ENCODE measurements at places on chromosomes 7 and 10.

- DNase-seq, result no peak
Observed at GRCh38 chr10:61701706-61702105, 39.0 kb downstream of the CABCOCO1 start.

DNA sequence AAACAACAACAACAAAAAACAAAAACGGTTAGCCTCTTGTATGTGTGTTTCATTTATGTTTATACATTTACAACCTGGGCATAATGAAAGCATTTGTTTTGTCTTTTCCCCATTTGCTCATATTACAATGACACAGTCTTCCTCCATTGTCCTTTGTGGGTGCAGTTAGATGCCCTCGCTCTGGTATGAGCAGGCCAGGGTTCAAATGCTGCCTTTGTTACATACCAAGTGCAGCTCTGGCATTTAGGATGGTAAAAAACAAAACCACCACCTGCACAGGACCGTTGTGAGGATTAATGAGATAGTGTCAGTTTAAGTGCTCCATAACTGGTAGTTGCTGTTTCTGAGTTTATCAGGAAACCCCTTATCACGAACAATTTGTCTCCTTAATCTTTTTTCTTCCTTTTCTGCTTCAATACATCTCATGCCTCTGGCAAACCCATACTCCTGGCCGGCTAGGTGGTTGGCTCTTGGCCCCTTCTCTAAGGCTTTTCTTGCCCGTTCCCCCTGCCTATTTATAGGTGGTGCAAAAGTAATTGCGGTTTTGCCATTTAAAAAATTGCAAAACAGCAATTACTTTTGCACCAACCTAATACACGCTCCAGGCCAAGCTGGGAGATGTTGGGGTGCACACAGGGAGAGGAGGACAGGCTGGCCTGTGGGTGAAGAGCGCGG is 18.6 kb upstream of the TMEM225B start:
- DNase-seq, result no peak

DNA sequence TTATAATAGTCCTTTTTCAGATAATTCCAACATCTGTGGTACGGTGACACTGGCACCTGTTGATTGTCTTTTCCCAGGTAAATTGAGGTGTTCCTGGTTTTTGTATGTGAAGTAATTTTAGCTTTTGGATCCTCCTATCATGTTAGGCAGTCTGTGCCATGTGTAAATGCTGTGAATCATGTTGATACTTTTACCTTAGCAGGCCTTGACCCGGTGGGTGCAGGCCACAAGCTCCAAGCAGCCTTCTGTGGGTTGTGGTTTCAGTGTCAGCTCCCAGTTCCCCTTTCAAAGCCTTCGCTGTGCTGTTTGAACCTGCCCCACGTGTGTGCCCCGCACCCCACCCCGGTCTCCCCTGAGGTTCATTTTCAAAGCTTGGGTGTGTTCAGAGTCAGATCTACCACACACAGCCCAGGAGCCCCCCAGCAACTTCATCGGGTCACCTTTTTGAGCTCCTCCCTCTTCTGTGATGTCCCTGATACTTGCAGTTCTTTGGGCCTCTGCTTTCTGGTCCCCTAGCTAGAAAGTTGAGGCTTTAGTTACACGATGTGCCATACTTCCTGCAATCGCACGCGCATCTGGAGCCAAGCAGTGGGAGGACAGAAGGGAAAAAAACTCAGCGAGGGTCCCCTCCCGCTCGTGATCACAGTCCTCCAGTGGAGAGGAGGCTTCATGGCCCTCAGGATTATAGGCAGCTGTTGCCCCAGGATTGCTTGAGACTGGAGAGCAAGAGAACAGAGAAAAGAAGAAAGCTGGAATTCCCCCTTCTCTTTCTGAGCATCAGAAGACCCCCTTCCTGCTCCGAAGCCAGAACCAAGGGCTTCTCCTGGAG is 8.7 kb upstream of the BHLHA15 start:
- DNase-seq, result no peak

- DNase-seq, result no peak
Observed at GRCh38 chr10:119776536-119776935, 50.7 kb downstream of the INPP5F start.

DNA sequence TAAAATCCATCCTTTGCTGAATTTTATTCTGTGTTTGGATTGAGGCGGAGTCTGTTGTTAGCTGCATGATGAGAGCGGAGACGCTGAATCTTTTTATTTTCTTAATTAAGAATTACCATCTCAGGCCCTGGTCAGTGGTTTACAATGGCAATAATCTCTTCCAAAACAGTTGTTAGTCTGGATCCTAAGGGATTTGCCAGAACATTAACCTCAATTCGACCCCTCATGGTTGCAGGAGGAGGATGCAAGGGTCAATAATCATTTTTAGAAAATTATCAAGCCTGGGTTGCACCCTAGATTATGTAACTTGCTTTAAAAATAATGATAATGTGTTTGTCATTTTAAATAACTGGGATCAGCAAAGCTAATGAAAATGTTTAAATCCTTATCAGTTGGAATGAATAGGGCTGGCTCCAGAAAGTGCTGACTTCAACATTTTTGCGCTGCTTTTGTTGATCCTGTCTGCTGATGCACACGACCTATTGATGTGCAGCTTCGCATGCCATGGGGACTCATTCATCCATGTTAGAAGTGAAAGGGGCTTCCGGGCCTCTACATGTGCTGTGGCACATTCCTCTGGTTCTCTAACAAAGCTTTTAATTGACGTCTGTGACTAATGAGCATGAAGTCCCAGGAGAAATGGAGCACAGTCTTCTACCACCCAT is 80.7 kb upstream of the KIAA1217 start:
- no peak for DNase-seq

DNA sequence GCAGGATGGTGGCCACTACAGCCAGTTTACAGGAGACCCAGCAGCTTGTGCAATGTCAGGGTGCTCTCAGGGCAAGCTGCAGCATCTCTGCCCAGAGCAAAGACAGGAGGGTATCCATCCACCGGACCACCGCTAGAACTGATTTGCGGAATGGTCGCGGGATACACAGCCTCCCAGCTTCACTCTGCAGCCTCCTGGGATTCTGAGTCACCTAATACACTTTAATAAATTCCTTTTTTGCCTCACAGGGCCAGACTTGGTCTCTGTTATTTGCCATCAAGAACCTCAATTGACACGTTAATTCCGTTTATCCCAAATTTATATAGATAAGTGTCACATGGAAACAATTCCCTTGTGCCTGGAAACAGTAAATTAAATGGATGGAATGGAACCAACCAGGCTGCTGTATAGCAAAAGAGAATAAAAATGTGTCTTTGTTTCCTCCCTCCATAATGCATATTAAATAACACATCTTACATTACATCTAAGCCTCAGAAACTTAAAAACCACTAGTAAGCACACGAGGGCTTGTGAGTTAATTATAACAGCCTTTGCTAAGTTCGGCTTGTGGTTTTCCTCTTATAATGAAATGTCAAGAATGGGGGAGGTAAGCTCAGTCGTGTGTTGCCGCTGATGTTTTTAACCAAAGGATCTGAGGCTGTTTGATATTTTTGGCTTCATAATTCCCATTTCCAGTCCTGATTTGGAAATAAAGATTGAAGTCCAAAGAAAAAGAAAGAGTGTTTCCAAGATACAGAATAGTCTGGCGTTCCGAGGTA is 52.1 kb downstream of the ADRB1 start:
- no peak for DNase-seq

- no peak for DNase-seq
Observed at GRCh38 chr7:49714182-49714581, 59.3 kb upstream of the VWC2 start.

- DNase-seq, result no peak
Observed at GRCh38 chr7:100966542-100967291, 2.6 kb upstream of the MUC12 start.

DNA sequence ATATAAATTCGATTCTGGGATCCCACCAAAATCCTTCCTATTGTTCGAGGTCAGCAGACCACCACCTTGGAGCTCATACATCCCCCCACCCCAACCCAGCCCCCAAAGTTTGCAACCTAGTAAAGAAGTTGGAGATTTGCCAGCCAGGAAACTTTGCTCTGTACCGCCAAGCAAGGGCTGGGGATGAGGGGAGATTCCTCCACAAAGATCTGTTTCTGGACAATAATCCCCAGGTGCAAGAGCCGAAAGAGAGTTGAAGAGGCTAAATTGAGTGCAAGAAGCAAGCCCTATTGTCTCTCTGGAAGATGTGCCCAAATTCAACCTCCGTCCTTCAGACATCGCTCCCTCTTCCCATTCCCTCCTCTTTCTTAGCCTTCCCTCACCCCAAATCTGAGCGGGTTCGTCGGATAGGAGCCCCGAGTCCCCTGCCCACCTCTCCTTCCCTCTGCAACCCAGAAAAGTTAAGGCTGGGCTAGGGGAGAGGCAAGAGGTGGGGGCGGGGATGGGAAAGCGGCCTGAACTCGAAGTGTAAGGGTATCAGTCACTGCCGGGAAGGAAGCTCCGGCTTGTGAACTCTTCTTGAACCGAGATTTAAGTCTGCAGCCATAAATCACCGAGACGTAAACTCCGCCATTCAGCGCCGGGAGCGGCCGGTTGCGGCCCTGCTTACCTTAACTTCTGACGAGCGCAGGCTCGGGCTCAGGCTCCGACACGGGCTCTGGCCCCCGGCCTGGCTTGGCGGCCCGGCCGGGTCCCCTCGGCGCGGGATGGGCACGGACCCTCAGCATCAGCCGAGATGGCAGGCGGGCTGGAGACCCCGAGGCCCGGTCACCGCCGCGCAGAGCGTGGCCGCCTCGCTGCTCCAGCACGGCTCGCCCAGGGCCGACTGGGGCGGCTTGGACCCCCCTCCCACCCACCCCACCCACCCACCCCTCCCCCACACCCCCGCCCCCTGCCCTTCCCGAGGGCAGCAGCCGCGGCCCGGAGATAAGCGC is 10.8 kb upstream of the HOXA2 start:
- DNase-seq, result peak; percentile 71

- DNase-seq, result no peak
Observed at GRCh38 chr10:79249186-79250121, 97.8 kb upstream of the PPIF start.

- no peak for DNase-seq
Observed at GRCh38 chr7:20783700-20784387, 2.8 kb downstream of the SP8 start.

DNA sequence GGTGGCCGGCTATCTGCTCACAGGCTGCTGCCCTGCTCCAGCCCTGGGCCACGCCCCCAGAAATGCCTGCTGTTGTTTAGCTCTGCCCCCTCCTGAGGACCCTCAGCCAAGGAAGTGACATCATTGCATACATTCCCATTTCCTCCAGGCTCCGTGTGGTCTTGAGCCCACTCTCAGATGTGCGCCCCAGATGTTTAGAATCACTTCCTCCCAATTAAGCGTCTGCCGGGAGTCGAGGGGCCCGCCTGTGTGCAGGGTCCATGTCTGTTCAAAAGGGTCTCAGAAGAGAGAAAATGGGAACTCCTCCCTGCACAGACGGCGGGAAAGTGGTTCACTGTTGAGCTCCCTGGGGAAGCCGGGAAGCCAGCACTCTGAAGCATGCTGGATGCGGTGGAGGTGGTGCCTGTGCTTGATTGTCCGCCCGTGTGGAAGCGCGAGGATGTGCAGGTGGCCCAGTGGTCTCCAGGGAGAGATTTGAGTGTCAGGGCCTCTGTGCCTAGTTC is 116.9 kb upstream of the PPIF start:
- no peak for DNase-seq

GRCh38 chr10:125116652-125117310 is 43.6 kb downstream of the CTBP2 start:
- DNase-seq, result no peak

- DNase-seq, result no peak
Observed at GRCh38 chr10:121928528-121928884, 675 bp upstream of the ATE1 start.

DNA sequence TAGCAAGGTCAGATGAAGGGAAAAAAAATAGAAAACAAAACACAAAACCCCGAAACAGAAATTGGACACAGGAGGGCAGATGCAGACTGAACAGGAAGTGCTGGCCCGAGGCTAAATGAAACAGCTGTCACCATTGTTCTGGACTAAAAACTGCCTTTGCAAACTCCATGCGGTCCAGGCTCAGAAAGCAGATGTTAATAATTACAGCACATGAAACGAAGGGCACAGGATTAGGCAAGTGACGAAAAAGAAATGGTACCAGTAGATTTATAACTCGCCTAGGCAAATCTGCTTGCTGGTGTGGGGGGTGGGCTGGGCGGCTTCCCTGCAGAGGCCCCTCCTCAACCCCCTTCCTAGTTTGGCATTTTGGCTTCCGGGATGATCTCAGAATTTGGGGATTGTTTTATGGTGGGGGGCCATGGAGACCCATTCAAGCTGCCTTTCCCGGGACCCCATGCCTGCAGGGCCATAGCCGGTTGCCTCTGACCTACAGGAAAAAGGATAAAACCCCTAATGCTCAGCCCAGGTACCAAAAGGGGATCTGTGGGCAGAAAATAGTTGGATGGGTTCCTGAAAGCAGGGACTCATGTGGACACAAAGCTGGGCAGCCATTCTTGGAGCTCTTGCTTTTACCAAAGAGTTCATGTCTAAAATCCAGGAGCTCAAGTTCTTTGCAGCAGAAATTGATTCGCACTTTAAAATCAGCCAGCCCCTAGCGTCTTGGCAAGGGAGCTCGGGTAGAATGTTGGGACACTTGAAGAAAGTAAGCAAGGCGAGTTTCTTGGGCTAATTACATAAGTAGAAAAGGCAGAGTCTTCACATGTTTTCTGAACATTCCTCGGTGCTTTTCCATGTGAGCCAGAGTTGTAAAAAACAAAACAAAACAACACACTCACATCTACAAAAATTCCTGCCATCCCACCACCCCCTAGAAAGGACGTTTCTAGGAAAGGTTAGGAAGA is 39.0 kb upstream of the EMX2 start:
- no peak for DNase-seq

- no peak for DNase-seq
Observed at GRCh38 chr10:106224676-106225075, 939.8 kb downstream of the SORCS1 start.

DNA sequence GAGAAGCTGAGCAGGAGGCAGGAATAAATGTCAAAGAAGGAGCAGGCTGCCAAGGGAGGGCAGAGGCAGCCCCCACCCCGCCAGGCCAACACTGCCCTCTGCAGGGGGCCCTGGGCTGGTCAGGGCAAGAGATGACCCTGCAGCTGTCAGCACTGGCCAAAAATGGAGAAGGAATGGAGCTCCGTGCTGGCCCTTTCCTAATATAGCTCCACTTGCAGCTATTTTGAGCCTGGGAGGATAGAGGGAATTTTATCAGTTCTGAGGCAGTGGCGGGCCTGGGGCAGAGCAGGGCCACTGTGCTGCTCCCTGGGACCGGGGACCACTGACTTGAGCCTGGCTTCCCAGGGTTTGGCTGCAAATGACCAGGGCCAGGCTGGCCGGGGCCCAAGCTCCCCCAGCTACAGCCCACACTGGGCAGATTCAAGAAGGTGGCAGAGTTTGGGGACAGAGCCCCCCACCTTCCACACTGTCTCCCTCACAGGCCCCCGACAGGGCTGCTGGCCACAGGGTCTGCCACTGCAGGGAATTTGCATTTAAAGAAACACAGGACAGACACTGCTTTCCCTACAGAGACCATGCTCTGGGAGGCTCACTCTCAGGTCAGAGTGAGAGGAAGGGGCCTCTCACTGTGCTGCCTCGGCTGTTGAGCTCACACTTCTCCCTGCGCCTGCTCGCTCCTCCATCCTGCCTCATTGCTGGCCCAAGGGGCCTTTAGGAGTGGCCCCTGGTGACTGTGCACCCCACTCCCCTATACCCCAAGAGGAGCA is 16.2 kb downstream of the LDB3 start:
- DNase-seq, result peak; percentile 52

- no peak for DNase-seq
Observed at GRCh38 chr10:87930934-87931835, 67.8 kb downstream of the PTEN start.

All from HTR-8/SVneo (cell line).